ENCODE measurements at places on chromosomes 16 and 17.

DNA sequence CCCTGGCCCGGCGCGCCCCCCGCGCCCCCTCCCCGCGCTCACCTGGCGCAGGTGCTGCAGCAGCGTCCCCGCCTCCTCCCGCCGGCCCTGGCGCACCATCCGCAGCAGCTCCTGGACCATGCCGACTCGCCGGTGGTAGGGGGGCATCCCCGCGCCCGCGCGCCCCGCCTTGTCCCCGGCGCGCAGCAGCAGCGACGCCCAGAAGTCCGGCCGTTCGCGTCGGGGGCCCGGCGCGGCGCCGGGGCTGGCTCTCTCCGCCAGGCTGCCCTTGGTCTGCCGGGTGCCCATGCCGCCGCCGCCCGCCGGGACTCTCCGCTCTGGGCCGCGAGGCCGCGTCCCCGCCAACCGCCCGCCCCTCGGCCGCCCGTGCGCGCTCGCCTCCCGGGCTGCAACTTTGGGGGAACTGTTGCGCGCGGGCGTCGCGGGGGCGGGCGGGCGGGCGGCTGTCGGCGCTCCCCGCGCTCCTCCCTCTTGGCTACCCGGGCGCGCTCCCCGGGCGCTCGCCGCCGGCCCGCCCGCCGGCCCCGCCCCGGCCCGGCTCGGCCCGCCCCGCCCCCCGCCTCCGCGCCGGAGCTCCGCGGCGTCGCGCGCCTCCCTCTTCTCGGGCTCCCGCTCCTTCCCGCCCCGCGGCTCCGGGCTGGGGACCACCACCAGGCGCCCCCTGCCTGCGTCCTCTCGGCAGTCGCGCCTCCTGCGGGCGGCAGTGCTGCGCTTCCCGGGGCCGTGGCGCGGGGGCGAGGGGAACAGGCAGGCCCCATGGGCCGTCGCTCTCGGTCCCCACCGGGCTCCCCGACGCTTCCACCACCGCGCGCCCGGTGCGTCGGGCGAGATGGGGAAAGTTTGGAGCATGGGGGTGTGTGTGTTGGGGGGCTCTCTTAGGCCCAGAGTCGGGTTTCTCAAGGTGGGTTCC is at the start of gene LRRC75A:
Gene LRRC75A (minus strand): TSS at position 491 of the 910 bp plus-strand sequence. CDS start 203 bp downstream, at position 288.
- no peak for DNase-seq

DNA sequence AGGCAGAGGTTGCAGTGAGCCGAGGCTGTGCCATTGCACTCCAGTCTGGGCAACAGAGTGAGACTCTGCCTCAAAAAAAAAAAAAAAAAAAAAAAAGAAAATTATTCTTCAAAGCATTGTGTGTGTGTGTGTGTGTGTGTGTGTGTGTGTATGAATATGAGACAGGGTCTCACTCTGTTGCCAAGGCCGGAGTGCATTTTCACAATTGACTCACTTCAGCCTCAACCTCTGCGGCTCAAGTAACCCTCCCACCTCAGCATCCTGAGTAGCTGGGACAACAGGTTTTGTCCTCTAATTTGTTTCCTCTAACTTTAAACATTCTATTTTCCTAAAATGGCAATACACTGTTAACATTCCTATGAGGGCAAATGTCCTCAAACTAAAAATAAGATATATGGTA is 7.7 kb downstream of the FBXO47 start:
- DNase-seq = no peak

DNA sequence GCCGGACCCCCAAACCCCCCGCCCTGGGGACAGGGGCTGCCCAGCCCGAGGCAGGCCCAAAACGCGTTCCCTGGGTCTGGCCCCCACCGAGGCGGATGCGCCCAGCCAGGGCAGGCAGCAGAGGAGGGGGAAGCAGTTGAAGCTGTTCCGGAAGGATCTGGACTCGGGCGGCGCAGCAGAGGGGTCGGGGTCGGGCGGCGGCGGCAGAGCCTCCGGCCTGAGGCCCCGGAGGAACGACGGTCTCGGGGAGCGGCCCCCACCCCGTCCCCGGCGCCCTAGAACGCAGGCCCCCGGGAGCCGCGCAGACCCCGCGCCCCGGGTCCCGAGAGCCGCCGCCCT is 22.9 kb upstream of the ZFPM1 start:
- DNase-seq = no peak

DNA sequence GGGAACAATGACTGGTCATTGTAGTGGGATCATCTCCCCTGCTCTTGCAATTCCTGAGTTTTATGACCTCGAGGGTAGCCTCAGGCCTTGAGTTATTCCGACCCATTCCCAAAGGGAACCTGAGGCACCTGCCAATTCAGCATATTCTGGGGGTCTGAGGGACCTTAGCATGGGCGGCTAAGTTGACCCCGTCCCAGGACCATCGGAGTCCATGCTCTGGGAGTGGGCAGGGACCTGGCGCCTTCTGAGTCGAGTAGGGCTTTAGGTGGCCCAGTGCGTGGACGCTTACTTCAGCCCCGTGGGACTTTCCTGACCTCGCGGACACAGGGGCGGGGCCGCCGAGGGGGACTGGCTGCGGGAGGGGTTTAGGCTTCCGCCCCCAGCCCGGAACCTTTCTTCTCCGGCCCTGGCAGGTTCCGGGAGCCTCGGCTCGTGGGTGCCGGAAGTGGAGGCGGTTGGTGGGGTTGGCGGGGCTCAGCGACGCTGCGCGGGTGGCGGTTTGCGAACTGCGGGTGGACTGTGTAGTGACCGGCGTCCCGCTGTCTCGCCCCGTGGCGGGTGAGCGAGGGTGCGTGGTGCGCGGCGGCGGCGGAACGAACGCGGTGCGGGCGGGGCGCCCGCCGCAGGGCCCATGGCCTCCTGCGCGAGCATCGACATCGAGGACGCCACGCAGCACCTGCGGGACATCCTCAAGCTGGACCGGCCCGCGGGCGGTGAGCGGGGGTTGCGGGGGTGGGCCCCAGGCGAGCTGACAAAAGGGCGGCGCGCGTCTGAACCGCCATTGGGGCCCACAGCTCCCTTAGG is at the start of gene EDC4:
Gene EDC4 (plus strand): TSS at position 422 of the 804 bp plus-strand sequence. CDS start 210 bp downstream, at position 632.
- peak; percentile 68 for DNase-seq

DNA sequence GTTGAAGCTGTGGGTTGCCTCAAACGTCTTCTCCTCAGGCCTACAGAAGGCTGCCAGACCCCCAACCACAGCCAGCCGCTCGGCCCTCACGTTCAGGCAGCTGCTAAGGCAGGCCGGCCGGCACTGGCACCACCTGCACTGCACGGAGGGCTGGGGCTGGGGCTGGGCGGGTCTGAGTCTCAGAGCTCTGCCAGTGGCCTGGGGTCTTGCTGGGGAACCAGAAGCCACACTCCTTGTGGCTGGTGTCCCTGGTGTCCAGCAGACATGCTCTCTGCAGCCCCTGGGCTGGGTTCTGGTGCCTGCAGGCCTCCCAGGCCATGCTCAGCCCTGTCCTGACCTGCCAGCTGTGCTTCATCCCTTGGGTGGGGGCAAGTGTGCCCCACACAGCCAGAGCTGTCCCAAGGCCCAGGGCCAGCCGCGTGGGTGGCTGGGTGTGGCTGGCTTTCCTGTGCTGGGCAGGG is 42.0 kb downstream of the BAHCC1 start:
- DNase-seq = no peak

GRCh38 chr17:49845321-49845720 is 2.5 kb downstream of the TAC4 start:
- no peak for DNase-seq

DNA sequence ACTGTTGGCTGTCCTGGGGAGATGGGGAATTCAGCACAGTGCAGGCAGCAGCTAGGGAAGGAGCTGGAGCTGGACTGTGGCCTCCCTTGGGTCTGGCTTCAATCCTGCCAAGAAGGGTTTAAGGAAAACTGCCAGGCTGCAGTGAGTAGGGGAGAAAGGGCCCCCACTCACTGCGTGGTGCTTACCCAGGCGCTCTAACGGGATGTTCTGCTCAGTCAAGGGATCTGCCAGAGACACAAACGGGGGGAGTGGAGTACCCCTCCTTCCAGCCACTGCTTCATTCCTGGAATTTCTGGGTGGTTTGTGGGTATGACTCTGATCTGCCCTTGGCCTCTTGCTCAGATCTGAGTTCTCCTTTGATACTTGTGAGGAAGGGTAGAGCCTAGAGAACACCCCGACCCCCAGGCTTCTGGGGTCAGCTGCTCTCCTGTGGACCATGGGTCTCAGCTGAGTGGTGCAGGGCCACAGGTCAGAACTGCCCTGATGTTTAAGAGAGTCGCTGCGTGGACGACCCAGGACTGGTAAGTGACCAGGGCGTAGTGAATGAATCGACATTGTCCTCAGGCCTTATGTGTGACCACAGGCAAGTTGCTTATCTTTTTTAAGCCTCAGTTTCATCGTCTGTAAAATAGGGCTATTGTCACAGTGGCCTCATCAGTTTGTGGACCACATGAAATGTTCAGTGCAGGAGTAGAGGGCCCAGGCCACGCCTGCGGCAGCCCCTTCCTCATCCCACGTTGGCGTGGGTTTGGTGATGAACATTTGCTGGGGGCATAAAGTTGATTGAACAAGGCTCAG is 9.6 kb downstream of the CRISPLD2 start:
- no peak for DNase-seq

DNA sequence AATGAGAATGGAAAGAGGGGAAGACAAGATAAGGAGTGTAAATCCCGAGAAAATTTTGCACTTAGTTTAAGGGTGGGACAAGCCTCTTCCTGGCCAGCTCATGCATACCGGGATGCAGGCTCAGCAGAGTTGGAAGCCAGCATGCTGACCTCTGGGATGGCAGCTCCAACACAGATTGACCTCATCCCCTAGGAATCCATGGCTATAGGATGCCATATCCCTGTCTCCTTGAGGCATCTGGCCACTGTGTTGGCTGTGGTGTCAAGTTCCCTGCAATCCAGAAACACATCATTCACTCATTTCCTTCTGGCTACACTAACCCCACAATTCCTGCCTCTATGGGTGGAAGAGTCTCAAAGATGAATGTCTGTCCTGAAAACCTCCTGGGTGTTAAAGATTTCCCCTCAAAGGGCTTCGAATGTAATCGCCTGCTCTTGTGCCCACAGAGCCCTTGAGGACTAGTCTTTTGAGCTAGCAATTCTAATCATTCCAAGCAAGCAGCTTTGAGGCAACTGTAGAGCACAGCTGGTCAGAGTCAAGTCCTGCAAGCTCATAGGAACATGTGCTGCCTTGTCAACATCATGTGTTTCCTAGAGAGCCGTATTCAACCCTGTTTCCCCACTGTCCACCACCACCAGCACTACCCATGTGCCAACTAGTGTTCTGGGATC is 141.4 kb downstream of the PMP22 start:
- no peak for DNase-seq

- no peak for DNase-seq
Measured at GRCh38 chr17:9512323-9513168, 63.1 kb downstream of the STX8 start.

DNA sequence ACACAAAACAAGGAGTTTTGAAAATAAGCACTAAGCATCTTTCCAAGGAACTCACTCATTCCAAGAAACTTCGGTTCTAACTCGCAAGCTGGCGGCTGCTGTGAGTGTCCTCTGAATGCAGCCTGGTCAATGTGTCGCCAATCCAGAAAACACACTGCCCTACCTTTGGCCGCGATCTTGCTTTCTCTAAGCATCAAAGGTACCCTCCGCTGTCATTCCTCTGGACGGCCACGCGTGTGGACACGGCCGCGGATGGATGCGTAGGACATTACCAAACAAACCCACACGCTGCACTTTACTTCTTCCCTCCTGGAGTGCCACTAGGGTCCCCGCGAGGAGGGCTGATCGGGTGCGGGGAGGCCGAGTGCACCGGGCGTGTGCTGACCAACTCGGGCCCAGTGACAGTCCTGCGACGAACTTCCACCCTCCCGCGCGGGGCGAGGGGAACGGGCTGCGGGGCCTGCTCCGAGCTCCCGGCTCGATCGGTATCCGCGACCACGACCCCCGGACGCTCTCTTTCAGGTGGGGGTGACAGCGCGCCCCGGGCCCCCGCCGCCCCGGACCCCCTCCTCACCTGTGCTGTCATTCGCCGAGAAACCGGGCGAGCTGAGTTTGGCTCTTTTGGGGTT is 1.1 kb downstream of the CREBBP start:
- no peak for DNase-seq

DNA sequence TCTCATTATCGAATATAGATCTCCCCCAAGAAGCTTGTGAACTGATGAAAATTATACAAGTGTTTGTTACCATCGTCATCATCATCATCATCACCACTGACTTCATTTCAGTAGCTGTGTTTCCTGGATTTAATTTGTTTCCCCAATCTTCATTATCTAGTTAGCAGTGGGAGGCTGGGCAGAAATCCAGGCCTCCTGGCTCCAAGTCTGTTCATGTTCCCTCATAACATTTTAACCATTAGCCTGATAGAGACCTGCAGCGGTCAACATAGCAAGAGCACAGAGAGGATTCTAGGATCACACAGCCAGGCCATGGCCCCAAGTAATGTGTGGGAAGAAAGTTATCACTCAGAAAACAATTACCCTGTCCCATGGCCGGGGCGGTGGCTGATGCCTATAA is 526.2 kb upstream of the CDH11 start:
- DNase-seq = no peak

GRCh38 chr16:1642148-1642547 is 30.0 kb downstream of the CRAMP1 start:
- DNase-seq = no peak

Measured in NK-92 treated with Interleukin-12 subunit alpha and Interleukin-12 subunit beta, amount 100 ng/mL, for 24 hours (cell line).